Left ventricle myocardium inferior (tissue), 1 donor: ENCODE measurements at places on chromosomes 11 and 22. TPM values are rescaled to one million over a fixed set of nuclear protein-coding genes. Genes with fewer than 3 reads are reported as not detected.

DNA sequence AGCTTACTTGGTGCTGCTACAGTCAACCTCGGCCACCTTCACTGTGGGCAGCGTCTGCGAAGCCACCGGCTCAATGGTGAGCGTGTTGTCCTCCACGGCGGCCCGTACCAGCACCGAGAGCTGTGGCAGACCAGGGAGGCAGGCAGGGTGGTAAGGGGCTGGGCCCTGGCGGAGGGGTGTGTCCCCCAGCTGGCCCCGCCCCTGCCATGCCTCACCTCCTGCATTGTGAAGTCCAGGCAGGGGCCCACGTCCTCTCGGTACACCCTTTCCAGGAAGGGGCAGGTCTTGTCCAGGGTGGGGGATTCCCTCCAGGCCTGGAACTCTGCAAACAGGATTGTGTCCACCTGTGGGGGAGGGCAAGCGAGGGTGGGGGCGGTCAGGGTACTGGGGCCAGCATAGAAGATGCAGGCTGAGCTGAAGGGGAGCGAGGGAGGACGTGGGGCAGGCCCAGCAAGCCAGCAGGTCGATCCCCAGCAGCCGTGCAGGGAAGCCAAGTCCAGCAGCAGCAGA, 12.8 kb downstream of the RAB3IL1 start:
- DNase-seq, result no peak

GRCh38 chr11:128985880-128986279, 43.2 kb upstream of the TP53AIP1 start:
- DNase-seq, result no peak

- peak; percentile 73 for DNase-seq
Measured at GRCh38 chr22:23772649-23773473, at the start of gene MMP11. TSS of gene MMP11 (plus strand) at chr22:23772849. CDS start at chr22:23772871, 22 bp downstream.

DNA sequence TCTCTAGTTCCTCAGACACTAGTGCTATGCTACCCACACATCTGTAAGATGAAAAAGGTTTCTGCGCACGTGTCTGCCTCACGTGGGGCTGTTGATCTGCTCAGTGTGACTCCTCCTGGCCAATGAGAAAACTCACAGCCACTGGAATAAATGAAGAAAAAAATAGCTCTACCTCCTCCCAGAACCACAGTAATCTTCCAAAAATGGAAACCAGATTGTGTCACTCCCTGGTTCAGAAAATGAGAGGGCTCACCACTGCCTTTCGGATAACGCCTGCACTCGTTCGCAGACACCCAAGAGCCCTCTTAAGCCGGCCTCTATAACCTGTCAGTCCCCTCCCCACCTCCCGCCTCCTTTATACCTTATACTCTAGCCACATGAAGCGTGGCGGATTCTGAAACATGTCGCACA, 5.1 kb downstream of the APBB1 start:
- DNase-seq, result no peak

- no peak for DNase-seq
Measured at GRCh38 chr11:120575461-120575860, 63.9 kb downstream of the GRIK4 start.

- no peak for DNase-seq
Measured at GRCh38 chr11:126210871-126211235, 597 bp downstream of the RPUSD4 start.

GRCh38 chr11:128848815-128849455, 18.2 kb downstream of the KCNJ1 start:
- DNase-seq, result peak; percentile 51

DNA sequence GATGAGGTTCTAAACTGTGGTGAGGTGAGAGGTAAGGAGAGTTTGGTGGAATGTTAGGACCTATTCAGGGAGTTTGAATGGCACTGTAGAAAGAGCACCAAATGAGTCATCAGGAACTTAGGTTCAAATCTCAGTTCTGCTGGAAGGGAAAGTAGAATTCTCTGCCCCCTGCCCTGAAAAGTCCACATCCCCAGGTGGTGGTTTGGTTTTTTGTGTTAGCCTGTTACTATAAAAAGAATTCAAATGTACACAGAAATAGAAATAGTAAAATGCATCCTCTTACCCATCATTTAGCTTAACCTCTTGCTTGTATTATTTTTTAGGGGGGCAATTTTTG, 20.2 kb downstream of the PPFIBP2 start:
- DNase-seq, result no peak

DNA sequence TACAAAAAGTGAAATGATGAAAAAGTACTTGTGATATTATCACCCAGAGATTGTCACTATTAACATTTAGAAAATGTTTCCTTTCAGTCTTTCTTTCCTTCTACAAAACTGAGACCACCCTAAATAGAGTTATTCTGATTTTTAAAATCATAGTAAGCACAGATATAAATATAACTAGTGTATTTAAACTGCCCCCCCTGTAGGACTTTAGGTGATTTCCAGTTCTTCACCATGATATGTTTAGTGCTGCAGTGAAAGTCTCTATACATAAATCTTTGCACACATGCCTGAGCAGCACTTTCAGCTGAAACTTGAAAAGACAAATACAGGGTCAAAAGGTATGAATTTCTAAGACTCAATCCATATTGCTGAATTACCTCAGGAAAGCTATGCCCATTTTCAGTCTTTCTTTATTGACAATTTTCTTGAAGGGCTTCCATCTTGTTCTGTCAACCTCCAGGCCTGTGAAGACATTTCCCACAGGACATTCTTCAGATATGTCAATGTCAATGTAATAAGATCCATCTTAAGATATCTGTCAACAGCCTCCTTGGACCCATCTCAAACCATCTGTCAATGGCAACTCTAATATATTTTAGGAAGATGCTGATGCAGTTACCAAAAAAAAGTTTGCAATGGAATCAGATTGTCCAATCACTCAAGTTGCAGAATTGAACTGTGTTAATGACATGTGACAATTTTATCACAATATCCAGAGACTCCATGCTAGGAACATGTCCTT, 30.8 kb upstream of the LDLRAD3 start:
- no peak for DNase-seq

- no peak for DNase-seq
Measured at GRCh38 chr11:88301488-88302140, 35.9 kb downstream of the CTSC start.

- no peak for DNase-seq
Measured at GRCh38 chr11:94820480-94820879, 52.3 kb downstream of the AMOTL1 start.

GRCh38 chr22:42217752-42218280, 52.6 kb downstream of the TCF20 start:
- DNase-seq, result no peak

DNA sequence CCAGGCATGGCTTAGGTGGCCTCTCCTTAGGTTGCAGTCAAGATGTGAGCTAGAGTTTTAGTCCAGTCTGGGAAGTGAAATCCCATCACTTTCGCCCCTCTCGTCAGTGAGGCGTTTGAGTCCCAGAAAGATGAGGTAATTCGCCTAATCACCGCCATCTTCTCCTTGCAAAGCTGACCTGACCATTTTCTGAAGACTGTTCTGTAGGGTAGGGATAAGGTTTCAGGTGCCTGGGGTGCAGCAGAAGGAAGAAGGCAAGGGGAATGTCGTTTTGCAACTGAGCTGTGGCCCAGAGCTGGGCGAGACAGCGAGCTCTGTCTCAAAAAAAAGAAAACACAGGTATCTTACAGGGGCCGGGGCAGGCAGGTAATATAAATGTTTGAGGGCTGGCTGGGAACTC, 61.7 kb upstream of the CECR2 start:
- no peak for DNase-seq

DNA sequence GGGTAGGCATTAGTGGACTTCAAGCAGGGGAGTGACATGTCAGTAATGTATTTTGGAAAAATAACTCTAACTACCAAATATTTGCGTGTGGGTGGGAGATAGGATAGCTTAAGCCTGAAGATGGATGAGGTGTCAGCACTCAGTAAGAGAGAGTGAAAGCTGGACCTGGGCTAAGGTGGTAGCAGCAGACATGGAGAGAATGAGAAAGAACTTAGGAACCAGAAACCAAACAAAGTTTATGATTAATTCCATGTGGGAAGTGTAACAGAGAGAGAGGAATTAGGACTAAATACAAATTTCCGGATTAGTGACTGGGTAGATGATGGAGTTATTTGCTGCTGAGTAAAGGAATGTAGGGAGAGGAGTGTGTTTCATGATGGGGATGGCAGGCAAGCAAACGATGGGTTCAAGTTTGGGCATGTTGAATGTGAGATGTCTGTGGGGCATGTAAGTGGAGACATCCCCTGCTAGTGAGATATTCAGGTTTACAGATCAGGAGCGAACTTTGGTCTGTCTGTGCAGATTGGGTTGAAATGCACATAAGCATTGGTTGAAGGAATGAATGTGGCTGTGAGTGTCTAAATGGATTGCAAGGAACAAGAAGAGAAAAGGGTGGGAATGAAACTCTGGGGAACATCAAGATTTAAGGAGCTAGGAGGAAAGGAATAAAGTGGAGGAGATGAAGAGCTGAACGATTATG, 185.6 kb upstream of the MTMR2 start:
- no peak for DNase-seq

- DNase-seq, result no peak
Measured at GRCh38 chr11:101363706-101364275, 220.0 kb downstream of the TRPC6 start.

GRCh38 chr11:13384908-13385640, 77.9 kb downstream of the BTBD10 start:
- no peak for DNase-seq

DNA sequence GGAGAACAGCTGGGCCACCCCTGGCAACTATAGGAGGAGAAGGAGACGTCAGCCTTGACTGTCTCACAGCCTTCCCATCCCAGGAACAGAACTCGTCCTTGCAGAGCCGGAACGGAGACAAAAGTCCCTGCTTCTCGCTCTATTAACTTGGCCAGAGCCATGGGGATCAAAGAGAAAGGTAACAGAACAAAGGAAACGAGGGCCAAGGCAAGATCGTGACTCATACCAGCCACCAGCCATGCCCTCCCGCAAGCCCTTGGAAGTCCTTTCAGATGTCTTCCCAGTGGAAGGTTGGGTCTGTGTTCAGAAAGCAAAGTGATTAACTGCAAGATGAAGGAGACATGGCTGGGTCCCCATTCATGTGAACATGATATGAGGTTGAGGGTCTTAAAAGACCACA, 64.7 kb downstream of the PDE2A start:
- DNase-seq, result no peak

GRCh38 chr11:360326-361280, 8.7 kb upstream of the B4GALNT4 start:
- no peak for DNase-seq

DNA sequence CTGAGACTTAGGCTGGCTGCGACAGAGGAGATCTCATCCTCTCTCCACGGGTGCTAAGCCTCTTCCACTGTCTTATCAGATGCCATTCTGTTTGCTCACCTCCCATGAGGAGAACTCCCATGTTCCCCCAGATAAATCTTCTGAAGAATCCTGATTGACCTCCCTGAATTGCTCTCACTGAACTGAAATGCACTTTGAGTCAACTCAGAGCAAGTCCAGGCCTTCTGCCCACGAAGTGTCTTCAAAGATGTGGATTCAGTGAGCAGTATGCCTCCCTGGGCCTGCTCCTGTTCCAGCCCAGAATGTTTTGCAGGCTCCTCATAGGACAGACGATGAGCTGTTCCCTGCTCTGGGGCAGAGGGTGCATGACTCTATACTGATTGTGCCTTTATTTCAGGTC, 17.4 kb downstream of the TUB start:
- no peak for DNase-seq

DNA sequence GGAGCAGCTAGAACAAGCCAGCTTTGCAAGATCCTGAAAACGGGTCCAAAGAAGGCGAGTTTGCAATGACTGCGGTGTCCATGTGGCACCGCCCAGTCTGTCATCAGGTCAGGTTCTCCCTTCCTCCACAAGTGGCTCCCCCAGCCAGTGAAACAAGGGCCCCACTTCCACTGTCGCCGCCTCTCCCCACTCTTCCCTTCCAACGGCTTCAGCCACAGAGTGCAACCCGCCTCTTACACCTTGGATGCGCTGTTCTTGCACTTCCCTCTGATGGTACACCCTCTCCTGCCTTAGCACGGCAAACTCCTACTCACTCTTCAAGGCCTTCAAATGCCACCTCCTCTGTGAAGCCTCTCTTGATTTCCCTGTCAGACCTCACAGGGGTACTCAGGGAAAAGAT, 10.8 kb upstream of the TCF20 start:
- peak; percentile 5 for DNase-seq

DNA sequence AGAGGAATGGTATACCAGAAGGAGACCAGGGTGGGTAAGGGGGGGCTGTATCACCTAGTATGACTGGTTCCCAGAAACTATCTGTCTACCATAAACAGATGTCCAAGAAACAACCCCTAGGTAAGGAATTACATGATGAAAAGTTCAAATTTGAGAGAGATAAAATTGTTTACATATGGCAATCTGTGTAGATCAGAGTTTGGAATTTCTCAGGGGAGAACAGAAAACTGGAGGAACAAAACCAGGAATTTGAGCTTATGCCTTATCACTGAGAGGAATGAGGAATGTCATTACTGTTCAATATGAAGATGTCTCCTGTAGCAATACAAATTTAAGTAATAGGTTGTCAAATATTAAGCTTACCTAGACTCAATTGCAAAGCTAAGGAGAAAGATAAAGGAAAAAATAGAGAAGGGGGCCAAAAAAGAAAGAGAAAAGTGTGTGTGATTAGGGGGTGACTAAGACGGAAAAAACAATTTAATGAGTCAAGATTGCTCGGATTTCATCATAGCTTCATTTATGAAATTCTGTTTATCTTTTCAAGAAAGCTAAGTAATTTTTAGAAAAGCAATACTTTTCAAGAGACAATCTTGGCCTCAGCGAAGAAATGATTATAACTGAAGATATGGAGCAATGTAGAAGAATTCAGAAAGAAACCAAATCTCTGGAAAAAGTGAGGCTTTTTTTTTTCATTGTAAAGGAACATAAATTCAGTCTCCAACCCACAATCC, 117.8 kb downstream of the APOL5 start:
- DNase-seq, result no peak

- DNase-seq, result no peak
Measured at GRCh38 chr11:134536219-134536618, 124.2 kb upstream of the B3GAT1 start.

GRCh38 chr11:47233989-47234668, 14.5 kb downstream of the ACP2 start:
- DNase-seq, result peak; percentile 33

- DNase-seq, result no peak
Measured at GRCh38 chr11:9895006-9895405, 231.1 kb downstream of the SWAP70 start.

DNA sequence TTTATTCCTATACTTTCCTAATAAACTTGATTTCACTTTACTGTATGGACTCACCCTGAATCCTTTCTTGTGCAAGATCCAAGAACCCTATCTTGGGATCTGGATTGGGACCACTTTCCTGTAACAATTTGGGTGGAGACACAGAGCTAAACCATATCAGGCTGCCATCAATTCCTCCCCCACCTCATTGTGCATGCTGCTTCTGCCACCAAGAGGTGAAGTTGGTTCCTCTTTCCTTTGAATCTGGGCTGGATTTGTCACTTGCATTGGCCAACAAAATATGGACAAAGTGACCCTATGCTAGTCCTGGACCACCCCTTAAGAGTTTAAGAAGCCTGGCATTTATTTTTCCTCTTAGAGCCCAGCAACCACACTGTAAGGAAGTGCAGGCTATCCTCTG, 39.4 kb upstream of the CEP295 start:
- no peak for DNase-seq

TMEM191C gene
- 1.5 TPM for total RNA-seq

KRTAP5-9 gene
- not detected for total RNA-seq

P2RY6 gene
- 2.2 TPM for total RNA-seq

DNAJB7 gene
- not detected for total RNA-seq

RAB38 gene
- 0.44 TPM for total RNA-seq

MS4A18 gene
- total RNA-seq, result not detected

P4HA3 gene
- 0.16 TPM for total RNA-seq
